ENCODE measurements at places on chromosomes 11 and 22.
A peak's percentile ranks its signal among the peaks of the same experiment; 100 is the strongest.

GRCh38 chr11:18438691-18439090 lies 17.0 kb upstream of the LDHAL6A start:
- no peak for DNase-seq

GRCh38 chr11:19664886-19665548 lies 47.6 kb upstream of the NAV2 start:
- DNase-seq: peak; percentile 76

- no peak for DNase-seq
Observed at GRCh38 chr11:47504910-47505309, 48.0 kb downstream of the CELF1 start.

DNA sequence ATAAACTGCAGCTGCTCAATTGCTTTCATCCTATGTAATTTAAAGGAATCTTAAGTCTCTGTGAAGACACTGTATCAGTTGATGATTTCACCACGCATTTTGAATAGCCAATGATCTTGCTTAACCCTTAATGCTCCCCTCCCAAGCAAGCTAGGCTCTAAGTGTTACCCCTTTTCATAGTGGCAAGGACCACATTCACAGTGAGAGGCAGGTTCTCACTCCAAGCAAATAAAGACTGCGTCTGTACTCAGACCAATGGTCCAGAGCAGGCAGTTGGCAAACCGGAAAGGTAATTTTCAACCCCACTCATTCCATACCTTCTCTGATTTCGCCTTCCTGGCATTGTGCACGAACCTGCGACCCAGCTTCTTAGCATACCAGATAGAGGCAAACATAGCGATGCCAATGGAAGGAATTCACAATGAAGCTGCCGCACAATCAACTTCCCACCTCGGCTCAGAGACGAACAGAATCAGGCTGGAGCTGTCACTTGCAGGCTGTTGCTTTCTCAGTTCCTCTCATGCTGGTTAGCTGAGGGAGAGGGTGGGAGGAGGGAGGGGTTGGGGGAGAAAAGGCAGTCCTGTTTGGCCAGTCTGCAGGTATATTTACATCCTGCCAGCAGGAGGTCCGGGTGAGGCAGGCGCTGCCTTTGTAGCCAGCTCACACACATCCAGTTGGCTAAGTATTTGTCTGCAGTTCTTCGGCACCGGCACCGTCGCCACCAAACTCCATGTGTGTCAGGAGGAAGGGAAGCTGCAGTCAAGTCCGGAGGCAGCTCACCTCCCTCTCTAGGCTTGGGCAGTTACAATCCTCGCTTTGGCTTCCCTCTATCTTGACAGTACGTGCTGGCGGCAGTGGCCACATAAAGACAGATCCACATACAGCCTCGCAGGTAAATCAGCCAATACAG lies 1151.2 kb upstream of the CCDC90B start:
- DNase-seq: peak; percentile 3

GRCh38 chr11:82599836-82600235 lies 133.8 kb downstream of the FAM181B start:
- no peak for DNase-seq

GRCh38 chr11:132535830-132536229 lies 996.5 kb downstream of the OPCML start:
- DNase-seq: no peak

GRCh38 chr22:33579448-33580093 lies 340.7 kb downstream of the LARGE1 start:
- DNase-seq: peak; percentile 57

- no peak for DNase-seq
Observed at GRCh38 chr11:130806746-130807145, 109.5 kb downstream of the SNX19 start.
